ENCODE measurements at places on chromosomes 12 and 14.

DNA sequence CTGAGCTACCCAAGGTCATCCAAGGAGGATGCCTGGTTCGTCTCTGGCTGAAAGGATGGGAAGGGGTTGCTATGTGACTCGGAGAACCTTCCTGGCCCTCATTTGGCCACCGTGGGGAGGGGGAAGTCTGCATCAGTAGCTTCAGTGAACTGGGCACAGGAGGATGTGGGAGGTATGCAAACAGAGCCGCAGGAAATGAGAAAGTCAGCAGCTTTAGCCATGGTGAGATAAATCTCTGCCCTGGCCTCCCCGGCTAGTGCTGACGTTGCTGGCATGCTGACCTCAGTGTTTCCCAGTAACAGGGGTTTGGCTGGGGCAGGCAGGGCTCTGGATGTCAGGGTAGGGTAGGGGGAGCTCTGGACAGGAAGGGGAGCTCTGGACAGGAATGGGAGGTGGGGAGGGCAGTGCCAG lies 2.3 kb upstream of the CEBPE start:
- DNase-seq, result peak; percentile 36

- no peak for DNase-seq
Measured at GRCh38 chr12:65787056-65787865, 37.0 kb upstream of the HMGA2 start.

DNA sequence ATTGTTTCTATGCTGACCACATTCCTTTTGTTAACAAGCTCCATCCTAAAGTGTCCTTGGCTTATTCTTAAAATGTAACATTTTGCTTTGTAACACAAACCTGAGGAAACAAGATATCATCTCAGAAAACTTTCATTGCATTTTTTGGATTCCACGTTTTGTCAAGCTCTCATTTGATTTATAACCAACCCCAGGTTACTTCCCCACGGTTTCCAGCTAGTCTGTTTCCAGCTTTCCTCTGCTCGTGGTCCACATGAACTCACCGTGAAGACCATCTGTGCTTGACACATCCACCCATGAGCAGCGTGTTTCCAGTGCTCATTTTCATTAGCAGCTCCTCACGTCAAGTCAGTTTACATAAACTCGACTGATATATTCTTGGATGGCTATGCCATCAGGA lies 6.4 kb upstream of the NKX2-8 start:
- no peak for DNase-seq

DNA sequence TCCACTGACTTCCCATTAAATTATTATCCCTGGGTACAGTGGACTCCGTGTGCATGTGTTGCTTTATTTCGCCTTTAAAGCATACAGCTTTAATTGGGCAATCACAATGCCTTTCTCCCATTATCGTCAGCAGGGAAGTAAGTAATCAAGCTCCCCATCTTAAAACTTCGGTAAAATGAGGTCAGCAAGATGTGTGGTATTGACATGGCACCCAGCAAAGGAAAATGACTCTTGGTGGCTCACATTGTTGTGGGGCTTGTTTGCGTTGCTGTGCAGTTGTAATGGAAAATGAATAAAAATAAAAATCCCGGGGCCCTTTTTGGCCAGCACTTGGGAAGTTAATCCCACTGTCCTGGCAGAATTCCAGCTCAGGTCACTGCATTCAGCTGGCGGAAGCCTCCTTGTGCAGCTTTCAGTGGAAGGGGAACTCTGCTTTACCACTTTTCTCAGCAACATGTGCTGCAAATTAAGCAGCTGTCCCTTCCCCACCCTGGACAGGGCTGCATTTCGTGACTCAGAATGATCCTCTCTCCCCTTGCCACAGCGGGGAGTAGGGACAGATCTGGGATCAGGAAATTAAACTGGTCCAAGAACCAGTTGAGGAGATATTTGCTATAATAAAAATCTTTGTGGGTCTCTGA lies 13.9 kb upstream of the ATP2A2 start:
- DNase-seq, result no peak

DNA sequence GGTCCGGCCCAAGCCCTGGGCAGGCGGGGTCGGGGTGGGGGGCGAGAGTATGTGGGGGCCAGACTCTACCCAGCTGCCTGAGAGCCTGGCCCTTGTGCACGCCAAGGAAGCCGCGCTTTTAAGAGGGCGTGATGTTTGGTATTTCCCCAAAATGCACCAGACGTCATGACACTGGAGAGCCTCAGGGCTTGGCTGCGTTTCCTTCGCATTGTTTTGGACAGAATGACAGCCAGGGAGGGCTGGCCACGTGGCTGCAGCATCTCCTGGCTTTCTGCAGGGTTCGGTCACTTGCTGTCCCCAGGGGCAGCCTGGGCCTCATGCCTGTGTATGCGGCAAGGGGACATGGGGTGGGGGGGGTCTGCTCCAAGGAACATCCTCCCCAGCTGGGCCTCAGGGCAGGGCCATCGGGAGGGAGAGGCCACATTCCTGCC lies 16.1 kb upstream of the NUDT14 start:
- DNase-seq, result peak; percentile 34

DNA sequence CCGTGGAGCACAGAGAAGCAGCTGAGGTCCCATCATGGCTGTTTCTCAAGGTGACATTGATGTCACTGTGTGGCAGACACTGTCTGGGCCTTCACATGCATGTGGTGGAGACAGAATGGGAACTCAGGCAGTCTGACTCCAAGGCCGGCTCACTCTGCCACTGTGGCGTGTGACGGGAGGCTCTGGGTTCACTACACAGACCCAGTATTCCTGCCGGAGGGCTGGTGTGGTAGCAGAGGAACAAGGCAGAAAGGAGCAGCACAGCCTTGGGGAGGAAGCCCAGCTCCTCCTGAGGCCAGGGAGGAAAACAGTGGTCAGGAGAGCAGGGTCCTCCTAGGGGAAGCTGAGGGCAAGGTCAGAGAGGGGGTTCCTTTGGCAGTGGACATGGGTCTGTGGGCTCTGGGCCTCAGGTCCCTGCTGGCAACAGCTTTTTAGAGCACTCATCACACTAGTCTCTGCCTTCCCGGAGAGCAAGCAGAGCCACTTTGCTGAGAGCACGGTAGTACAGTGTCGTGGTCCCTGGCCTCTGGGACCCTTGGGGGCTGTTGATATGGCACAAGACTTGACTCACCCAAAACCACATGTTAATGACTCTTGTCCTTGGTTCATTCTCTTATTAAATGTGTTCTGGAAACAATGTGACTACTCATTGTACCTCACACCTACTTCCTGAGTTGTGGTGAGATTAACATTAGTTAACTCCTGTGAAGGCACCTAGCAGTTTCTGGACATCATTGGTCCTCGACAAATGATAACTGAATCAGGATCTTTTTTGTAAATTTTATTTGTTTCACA lies 21.3 kb downstream of the DCAF4 start:
- DNase-seq, result no peak

DNA sequence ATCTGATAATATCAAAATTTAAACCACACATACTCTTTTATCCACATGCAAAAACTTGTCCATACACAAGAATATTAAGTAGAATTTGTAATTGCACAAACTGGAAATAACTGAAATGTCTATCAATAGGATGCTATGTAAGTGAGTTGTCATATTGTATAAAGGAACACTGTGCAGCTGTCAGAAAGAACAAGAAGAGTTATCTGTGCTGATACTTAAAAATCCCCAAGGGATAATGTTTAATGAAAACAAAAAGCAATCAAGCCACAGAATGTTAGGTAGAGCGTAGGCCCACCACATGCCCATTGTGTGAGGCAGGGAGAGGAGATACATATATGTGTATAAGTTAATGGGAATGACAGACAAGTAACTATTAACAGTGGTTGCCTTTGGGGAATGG lies 25.9 kb upstream of the HIGD1C start:
- no peak for DNase-seq

GRCh38 chr12:52873832-52874572 lies 25.2 kb upstream of the KRT78 start:
- DNase-seq, result peak; percentile 61

DNA sequence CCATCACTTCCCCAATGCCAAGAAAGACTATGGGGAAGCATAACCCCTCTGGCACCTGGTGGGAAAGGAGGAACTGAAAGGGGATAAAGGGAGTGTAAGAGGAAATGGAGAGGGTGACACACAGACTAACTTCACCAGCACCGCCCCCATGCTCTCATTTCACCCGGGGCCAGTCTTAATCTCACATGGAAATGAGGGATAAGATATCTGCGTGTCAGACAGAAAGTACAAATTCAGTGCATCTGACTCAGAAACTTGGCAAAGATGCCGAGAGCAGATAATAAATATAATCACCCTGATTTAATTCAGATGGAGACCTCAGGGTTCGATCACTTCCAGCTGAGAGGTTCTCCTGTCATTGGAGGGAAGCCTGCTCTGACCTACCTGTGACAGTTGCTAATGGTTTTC lies 191.6 kb downstream of the DUSP6 start:
- no peak for DNase-seq

- no peak for DNase-seq
Measured at GRCh38 chr12:31326736-31327659, 1.0 kb upstream of the SINHCAF start.

GRCh38 chr14:68000511-68000910 lies 180.9 kb downstream of the RAD51B start:
- DNase-seq, result no peak

DNA sequence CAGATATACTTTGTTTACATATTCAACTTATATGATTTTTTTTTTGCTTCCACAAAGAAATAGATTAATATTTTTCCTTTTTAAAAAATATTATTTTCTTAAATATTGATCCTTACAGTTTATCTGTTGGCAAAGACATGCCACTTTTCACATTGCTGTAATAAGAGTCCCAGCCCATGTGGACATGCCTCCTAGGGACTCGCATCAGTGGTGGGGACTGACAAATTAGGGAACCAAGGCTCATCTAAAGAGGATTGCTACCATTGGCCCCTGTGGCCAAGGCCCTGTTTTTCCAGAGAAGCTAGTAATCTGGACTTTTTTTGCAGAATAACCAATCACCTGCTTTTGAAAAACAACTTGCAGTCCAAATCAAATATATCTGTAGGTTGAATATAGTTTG lies 27.8 kb upstream of the BMAL2 start:
- no peak for DNase-seq

DNA sequence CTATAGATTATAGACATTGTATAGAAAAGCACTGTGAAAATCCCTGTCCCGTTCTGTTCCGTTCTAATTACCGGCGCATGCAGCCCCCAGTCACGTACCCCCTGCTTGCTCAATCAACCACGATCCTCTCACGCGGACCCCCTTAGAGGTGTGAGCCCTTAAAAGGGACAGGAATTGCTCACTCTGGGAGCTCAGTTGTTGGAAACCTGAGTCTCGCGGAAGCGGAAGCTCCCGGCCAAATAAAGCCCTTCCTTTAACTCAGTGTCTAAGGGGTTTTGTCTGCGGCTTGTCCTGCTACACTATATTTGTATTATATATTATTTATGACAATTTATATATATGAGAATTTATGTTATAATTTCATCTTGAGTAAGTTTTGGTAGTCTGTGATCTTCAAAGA lies 213.6 kb upstream of the AMIGO2 start:
- DNase-seq, result no peak

GRCh38 chr14:34450958-34451357 lies 11.1 kb downstream of the SPTSSA start:
- no peak for DNase-seq

- no peak for DNase-seq
Measured at GRCh38 chr14:50773632-50774541, 57.1 kb downstream of the NIN start.

DNA sequence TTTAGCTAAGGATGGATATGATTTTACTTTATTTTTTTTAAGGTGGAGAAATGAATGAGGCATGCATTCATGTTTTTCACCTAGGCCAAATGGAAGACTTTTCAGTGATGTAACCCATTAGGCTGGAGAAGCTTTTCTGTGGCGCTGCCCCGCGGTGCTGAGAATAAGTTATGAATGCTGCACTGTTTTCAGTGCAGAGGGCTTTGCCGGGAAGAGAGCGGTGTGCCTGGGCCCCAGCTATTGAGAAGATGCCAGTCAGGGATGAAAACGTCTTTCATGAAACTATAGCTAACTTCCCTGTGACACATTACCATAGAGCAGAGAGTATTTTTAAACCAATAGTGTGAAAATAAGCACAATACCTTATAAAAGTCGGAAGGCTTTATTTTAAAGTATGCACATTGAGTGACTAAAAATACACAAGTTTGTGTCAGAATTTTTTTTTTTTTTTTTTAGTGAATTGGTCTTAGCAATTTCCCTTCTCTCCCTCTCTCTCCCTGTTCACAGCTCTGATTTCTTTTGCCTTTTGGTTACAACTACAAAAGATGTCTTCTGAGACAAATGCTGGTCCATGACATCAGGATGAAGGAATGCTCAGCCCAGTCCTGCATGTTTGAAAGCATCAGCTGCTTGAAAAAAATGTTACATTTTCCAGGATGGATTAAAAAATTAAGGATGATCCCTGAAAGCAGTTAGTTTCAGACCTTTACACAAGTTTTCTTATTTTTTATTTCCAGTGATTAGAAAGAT lies 48.3 kb downstream of the NPAS3 start:
- no peak for DNase-seq

- peak; percentile 70 for DNase-seq
Measured at GRCh38 chr14:50362764-50363713, 33.6 kb downstream of the CDKL1 start.

DNA sequence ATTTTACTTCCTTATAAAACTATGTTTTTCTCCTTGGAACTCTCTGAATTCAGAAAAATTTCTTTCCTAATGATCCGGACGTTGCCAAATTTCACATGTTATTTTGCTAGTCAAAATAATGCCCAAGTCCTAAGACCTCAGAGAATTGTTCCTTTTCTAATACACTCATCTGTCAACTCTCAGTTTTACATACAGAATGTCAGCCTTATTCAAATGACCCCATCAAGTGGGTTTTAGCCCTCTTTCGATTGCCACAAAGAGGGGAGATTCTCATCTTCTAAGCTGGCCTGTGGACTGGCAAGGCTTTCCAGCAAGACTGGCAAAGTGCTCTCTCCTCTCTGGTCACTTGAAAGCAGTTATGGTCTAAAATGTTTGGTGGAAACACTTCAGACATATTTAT lies 99.3 kb upstream of the GPHB5 start:
- DNase-seq, result no peak

GRCh38 chr14:29906256-29906870 lies 21.3 kb downstream of the PRKD1 start:
- no peak for DNase-seq

- DNase-seq, result no peak
Measured at GRCh38 chr14:85752175-85752574, 222.2 kb downstream of the FLRT2 start.

- DNase-seq, result no peak
Measured at GRCh38 chr12:94229902-94230301, 81.5 kb downstream of the PLXNC1 start.

DNA sequence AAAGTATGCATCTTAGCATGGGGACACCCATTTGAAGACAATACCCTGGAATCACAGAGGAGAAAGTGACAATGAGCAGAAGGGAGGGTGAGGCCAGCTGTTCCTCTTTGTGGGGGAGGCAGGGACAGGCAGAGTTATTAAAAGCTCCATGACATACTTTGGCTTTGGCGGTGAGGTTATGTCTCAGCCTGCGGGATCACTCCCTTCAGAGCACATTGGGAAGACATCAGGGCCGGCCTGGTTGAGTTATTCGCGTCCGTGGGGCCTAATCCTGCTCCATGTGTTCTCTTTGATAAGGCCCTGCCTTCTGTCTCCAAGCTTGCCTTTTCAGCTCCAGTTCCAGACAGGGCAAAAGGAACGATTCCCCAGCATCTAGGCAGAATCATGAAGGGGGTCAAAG lies 98.8 kb upstream of the NTF3 start:
- DNase-seq, result no peak
